ENCODE measurements at places on chromosomes 16 and 17.

- DNase-seq = no peak
Observed at GRCh38 chr17:82697808-82698064, 762 bp downstream of the RAB40B start.

DNA sequence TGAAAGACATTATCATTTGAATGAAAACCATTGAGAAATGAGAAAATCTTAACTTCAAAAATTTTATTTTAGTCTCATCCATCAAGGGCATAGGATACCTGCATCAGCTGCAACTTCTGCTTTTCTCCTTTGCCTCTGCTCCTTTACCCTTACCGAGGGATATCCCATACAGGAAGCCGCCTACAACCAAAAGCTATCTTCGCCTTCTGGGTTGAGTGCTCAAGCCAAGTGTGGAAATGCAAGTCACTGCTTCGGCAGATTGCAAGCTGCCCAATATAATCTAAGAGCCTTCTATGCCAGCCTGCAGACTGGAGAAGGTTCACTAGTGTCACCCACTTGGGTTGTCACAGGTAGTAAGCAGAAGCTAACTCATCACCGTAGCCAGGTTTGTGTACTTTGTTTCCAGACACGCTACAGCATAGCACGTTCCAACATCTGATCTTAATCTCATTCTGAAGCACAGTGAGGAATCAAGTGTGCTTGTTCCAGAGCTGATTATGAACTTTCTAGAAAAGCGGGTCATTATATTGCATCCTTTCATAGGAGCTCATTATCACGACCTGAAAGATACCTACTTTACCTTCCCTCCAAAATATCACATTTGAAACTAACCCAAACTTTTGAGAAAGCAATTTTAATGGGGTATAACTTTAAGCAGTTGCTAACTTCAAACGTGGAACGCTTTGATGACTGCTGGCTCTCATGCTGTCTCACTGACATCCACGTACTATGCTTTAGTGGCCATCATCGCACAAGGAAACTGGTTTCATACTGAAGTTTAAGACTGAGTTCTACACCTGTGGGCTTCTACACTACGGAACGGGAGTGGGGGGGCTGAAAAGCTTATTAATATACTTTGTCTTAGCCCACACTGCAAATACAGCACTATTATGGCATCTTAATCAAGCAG lies 8.0 kb upstream of the UNK start:
- DNase-seq = no peak

DNA sequence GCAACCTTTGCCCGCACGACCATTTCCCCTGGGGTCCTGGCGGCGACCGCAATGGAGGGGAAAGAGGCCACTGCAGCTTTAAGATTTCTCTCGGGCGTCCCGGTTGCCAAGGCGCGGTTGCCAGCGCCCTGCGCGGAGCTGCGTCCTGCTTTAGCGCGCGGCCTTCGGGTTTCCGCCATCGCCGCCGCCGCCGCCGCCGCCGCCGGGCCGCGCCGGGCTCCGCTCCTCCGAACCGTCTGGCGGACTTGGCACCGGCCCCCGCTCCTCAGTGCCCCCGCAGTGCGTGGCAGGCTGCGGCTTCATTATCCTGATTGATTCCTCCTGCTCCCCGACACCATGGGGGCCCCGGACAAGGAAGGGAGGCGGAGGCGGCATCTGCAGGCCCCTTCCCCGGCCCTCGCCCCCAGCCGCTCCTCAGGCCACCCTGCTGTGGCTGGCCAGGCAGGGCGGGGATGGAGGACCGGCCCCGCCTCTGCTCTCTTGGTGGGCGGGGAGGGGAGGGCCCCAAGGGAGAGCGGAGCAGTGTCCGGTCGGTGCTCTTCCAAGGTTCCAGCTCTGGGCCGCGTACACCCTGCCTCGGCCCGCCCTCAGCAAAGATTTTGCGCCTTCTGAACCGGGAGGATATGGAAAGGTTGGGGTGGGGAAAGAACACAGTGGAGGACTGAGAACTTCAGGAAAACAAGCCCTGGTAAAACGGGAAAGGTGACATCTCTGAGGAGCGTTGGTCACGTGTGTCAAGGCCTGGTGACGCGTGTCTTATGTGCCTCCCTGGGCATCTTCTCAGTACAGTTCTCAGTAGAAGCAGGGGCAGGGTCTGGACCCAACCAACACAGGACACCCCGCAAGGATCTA lies 34.0 kb downstream of the NEUROD2 start:
- no peak for DNase-seq

- DNase-seq = no peak
Observed at GRCh38 chr17:77231076-77231871, 90.5 kb downstream of the SEC14L1 start.

DNA sequence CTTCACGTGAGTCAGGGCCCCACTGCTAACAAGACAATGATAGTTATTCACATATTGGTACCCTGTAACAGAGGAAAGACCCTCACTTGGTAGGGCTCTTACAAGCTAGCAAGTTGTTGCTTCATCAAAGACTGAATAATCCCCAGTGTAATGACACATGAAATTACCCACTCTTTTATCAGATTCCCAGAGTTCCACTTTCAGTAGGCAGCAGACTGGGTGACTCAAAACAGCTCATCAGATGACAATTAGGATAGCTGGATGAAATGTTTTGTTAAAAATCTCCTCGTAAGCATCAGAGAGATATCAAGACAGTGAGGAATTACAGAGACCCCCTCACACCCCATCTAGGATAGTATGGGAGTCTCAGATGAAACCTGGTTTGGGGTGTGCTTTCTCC lies 6.8 kb upstream of the OR1E2 start:
- DNase-seq = no peak

- no peak for DNase-seq
Observed at GRCh38 chr17:19317359-19318095, 45.0 kb downstream of the B9D1 start.

GRCh38 chr16:2487903-2488531 lies 13.1 kb downstream of the TBC1D24 start:
- DNase-seq = no peak

GRCh38 chr17:35875072-35875799 lies 4.9 kb downstream of the CCL5 start:
- DNase-seq = no peak

GRCh38 chr16:12468552-12468951 lies 335.1 kb downstream of the CPPED1 start:
- no peak for DNase-seq

DNA sequence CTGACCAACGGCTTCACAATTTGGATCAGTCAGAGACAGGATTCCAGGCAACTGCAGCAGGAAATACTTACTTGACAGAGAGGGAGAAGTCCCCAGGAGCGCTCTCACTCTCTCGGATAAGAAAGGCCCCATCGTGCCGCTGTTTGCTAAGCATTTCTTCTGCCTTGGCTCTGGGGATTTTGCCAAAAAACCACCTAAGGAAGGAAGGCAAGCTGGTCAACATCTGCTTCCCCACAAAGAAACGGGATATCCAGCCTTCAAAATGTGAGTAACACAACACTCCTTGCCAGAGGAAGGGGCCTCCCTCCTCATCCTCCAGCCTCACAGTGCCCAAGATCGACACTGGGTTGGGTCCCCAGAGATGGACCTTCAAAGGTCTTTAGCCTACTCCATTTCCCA lies 36.6 kb upstream of the SLC25A19 start:
- DNase-seq = peak; percentile 67

- no peak for DNase-seq
Observed at GRCh38 chr17:40632216-40632615, 15.4 kb downstream of the SMARCE1 start.

GRCh38 chr17:17325228-17325627 lies 22.1 kb downstream of the NT5M start:
- no peak for DNase-seq

DNA sequence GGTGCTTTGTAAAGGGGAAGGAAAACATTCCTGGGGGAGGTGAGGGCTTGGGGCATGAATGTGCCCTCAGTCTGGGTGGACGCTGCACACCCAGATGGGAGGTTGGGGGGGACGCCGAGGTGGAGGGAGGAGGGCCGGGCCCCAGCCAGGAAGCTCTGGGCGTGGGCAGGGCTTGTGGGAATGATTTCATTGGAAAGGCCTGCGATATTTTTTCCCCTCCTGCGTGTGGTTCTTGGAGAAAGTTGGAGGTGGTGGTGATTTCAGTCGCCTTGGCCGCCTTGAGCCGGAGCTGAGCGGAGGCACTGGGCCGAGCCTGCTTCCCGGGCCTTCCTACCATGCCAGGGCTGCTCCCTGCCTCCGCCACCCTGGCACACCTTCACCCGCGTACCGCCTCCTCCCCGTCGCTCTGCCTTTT lies 26.4 kb upstream of the CLEC18A start:
- DNase-seq = peak; percentile 56

DNA sequence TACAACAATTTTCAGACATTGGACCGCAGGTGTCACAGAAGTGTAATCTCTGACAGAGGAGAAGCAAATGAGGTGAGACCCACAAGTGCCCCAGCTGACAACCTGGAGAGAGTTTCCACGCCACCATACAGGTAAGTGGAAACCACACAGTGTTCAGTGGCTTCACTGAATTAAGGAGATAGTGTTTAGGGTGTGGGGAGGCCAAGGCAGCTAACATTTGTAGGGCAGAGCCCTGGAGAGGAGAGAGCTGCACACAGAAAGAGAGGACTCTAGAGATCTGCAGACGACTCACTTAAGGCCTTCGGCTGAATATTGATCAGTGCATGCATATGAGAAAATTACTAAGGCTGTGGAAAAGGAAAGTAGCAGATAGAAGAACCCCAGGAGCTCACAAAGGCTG lies 228.9 kb upstream of the TNRC6C start:
- no peak for DNase-seq

- DNase-seq = no peak
Observed at GRCh38 chr17:9324864-9325263, 250.8 kb downstream of the STX8 start.

DNA sequence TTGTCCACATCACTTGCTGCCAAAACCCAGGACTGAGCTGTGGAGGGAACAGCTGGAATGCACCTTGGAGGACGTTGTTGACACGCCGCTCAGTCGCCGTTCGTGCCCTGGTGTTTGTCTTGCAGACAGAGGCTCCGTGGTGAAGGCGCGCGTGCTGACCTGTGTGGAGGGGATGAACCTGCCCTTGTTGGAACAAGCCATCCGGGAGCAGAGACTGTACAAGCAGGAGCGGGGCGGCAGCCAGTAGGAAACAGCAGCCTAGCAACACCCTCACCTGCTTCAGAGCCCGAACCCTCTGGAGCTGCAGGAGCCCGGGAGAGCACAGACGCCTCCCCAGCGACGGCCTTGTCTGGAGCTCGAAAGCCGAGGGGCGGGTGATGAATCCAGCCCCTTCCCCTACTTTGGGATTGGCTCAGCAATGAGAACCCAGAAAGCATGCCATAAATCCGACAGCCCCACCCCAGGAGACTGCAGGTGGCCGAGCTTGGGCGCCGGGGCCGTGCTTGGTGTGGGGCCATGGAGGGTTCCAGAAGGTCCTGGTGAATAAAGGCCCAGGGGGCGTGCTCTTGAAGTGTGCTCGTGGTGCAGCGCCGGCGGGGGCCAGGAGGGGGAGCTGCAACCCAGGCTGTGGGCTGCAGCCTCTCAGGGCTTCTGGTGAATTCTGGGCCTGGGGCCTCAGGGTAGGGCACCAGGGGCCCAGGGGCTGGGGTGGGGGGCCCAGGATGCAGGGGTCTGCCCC lies 470 bp upstream of the CDK3 start:
- DNase-seq = no peak

DNA sequence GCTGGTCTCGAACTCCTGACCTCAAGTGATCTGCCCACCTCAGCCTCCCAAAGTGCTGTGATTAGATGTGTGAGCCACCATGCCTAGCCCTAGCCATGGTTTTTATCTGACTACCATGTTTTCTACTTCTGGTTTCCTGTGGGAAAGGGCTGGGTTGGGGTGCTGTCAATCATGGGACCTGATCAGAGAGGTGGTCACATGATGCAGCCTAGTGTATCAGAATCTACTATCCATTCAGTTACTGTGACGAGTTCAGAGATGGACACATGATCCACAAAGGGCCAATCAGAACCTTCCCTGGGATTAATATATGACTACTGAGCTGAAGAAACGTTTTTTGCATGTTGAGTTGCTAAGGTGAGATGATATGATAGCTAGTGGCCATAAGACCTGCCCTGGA lies 59.1 kb downstream of the ABCC6 start:
- no peak for DNase-seq

DNA sequence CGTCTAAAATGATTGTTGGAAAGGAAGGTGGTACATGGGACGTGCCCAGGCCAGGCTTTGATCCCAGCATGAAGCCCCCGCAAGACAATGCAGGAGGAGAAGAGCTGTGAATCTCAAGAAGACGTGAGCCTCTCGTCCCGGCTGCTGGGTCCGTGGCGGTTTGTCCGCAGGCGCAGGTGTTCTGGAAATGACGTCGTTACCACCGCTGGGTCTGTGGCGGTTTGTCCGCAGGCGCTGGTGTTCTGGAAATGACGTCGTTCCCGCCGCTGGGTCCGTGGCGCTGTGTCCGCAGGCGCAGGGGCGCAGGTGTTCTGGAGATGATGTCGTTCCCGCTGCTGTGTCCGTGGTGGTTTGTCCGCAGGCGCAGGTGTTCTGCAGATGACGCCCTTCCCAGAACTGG lies 14.1 kb downstream of the SPG7 start:
- DNase-seq = no peak

- no peak for DNase-seq
Observed at GRCh38 chr16:3377917-3378316, 22.2 kb downstream of the OR2C1 start.

DNA sequence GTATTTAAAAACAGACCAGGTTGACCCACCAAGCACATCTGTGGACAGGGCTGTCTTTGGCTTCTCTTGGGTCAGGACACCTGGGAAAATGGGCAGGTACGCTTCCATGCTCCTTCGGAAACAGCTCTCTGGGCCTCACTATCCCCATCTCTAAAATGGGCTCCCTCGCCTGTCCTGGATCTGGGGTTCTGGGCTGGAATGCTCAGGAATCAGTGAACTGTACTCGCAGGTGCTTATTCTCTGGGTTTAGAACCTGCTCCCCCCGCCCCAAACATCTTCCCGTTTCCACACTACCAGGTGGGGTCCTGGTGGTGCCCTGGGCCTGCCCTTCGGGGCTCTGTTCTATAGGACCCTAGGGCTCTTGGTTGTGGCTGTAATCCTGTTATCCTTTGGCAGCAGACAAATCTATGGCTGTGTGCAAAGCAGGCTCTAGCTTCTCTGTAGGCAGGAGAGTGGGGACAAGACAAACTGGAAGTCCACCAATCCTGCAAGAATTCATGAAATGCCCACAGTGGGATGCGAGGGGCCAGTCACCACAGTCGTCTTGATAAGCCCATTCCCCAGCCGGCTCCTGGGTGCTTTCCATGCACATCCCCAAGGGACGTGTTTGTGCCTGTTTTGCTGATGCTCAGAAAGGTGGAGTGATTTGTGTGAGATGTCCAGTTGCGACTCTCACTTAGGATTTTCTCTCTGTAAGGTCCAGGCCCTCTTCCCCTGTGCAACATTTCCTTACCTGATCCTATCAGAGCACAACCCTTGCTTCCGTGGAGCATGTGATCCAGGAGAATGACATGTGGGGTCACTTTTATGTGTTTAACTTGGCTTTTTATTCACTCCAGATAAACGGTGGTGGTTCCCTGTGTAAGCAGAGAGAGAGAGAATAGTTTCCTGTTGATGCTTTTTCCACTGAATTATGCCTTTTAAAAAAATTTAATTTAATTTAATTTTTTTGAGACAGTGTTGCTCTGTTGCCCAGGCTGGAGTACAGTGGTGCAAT lies 37.2 kb downstream of the HAPSTR1 start:
- DNase-seq = no peak

GRCh38 chr16:53078247-53078646 lies 23.5 kb downstream of the CHD9 start:
- no peak for DNase-seq

- DNase-seq = no peak
Observed at GRCh38 chr17:13863436-13863835, 205.9 kb upstream of the COX10 start.

Data from fibroblast of skin of left quadriceps (primary cell).